ENCODE measurements at places on chromosomes 2 and 18. TPM values are rescaled to one million over a fixed set of nuclear protein-coding genes. Genes with fewer than 3 reads are reported as not detected.

GRCh38 chr2:159616286-159616701, at the start of gene BAZ2B:
Gene BAZ2B, minus strand, starts transcription at chr2:159616548. Its CDS starts 137,829 bp downstream, at chr2:159478719.
- peaks cover 15% of the 10 kb centered on the region for H3K27me3 ChIP-seq
- H3K27ac ChIP-seq, result peak within 1 kb of the TSS; percentile 100
- peaks cover 9% of the 10 kb centered on the region for H3K36me3 ChIP-seq
- DNase-seq, result peak; percentile 38
- peak within 1 kb of the TSS; percentile 100 for H3K4me3 ChIP-seq

Gene CERKL
- 0.08 TPM for total RNA-seq

- no peaks in the 10 kb centered on the region for H3K4me1 ChIP-seq
- no peak overlapping the region for H3K4me3 ChIP-seq
- H3K36me3 ChIP-seq, result no peaks in the 10 kb centered on the region
Measured at GRCh38 chr2:196481324-196481697, 158.2 kb upstream of the CCDC150 start.

GRCh38 chr2:99710721-99711120, 220.9 kb upstream of the REV1 start:
- no peak overlapping the region for H3K4me3 ChIP-seq
- no peaks in the 10 kb centered on the region for H3K27me3 ChIP-seq
- no peaks in the 10 kb centered on the region for H3K36me3 ChIP-seq

DNA sequence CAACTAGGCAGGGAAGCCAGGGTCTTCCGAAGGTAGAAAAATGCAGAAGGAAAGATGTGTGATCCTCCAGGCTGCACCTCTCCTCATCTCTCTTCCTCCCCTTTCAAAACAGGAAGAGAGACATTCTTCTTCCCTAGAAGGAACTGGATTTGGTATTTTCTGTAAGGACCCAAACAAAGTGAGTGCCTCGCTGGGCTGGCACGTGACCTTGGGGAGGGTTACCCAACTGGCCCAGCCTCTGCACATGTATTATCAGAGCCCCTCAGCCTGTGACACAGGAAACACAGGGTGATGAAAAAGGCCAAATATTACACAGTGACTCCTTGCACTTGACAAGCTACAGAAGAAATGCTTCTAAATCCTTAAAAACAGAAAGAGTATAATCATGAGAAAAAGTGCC, 2.3 kb downstream of the HJURP start:
- peaks cover 4% of the 10 kb centered on the region for H3K36me3 ChIP-seq
- peak overlapping the region; percentile 89 for H3K27ac ChIP-seq
- H3K4me1 ChIP-seq, result peaks cover 28% of the 10 kb centered on the region
- H3K27me3 ChIP-seq, result peaks cover 3% of the 10 kb centered on the region

DNA sequence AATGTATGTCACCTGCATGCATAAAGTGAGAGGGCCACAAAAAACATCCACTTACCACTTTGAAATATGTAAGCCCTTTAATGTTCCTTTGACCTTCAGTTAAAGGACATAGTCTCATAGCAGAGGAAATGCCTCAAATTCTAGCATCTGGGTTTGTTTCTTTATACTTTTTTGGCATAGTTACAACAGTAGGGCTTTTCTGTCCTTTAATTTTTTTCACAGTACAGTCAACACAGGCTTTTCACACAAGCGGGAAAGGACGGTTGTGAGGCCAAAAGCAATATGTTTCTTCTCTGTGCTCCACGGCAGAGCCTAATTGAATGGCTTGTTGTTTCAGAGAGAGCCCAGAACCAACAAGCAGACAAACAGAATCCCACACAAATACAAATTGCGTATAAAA, 57.6 kb downstream of the CRIM1 start:
- H3K4me3 ChIP-seq, result no peak overlapping the region
- peaks cover 30% of the 10 kb centered on the region for H3K36me3 ChIP-seq
- H3K4me1 ChIP-seq, result peaks cover 87% of the 10 kb centered on the region
- H3K27ac ChIP-seq, result no peak overlapping the region

- peaks cover 2% of the 10 kb centered on the region for H3K4me1 ChIP-seq
- H3K27ac ChIP-seq, result no peak overlapping the region
- no peaks in the 10 kb centered on the region for H3K27me3 ChIP-seq
- no peak overlapping the region for H3K4me3 ChIP-seq
- no peaks in the 10 kb centered on the region for H3K36me3 ChIP-seq
Measured at GRCh38 chr2:8252997-8253694, 428.7 kb upstream of the ID2 start.

Gene IL37
- total RNA-seq, result not detected

- peaks cover 19% of the 10 kb centered on the region for H3K27me3 ChIP-seq
- DNase-seq, result no peak
- peak overlapping the region; percentile 42 for H3K27ac ChIP-seq
- peak overlapping the region; percentile 88 for H3K4me3 ChIP-seq
- H3K4me1 ChIP-seq, result peaks cover 18% of the 10 kb centered on the region
Measured at GRCh38 chr2:42045848-42046748, 1.7 kb upstream of the PKDCC start.

GRCh38 chr2:64629875-64630274, 23.8 kb downstream of the SERTAD2 start:
- peaks cover 8% of the 10 kb centered on the region for H3K4me1 ChIP-seq
- H3K36me3 ChIP-seq, result peaks cover 4% of the 10 kb centered on the region

DNA sequence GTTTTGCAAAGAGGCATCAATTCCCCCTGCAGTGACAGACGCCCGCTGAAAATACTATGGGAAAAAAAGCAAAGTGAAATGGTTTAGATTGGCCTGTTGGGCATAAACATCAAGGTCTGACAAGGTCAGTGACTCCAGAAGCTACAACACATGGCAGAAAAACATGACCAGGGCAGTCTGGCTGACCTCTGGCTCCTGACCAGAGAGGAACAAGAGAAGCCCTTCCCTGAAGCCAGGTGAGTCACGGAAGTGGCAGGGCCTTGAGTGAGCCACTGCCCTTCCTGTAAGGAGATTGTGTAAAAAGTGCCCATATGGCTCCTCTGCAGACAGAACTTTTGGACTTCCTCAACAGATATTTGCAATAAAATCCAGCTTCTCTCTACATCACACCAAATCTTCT, 72.0 kb downstream of the DNER start:
- no peak overlapping the region for H3K4me3 ChIP-seq
- H3K27me3 ChIP-seq, result no peaks in the 10 kb centered on the region
- no peaks in the 10 kb centered on the region for H3K36me3 ChIP-seq

GRCh38 chr2:149409506-149409905, 79.1 kb downstream of the LYPD6 start:
- peaks cover 6% of the 10 kb centered on the region for H3K27me3 ChIP-seq
- H3K4me1 ChIP-seq, result no peaks in the 10 kb centered on the region
- H3K27ac ChIP-seq, result no peak overlapping the region
- no peak for DNase-seq
- H3K36me3 ChIP-seq, result no peaks in the 10 kb centered on the region
- no peak overlapping the region for H3K4me3 ChIP-seq

Gene DYNAP
- not detected for total RNA-seq

GRCh38 chr2:157259960-157260359, 2.5 kb downstream of the GALNT5 start:
- H3K4me3 ChIP-seq, result no peak overlapping the region
- H3K27ac ChIP-seq, result no peak overlapping the region
- H3K36me3 ChIP-seq, result no peaks in the 10 kb centered on the region
- DNase-seq, result no peak
- H3K4me1 ChIP-seq, result peaks cover 12% of the 10 kb centered on the region

Gene GREB1
- total RNA-seq, result 35.9 TPM

GRCh38 chr2:64317707-64318475, 136.1 kb upstream of the LGALSL start:
- H3K36me3 ChIP-seq, result no peaks in the 10 kb centered on the region
- peaks cover 4% of the 10 kb centered on the region for H3K4me1 ChIP-seq
- H3K4me3 ChIP-seq, result no peak overlapping the region
- peaks cover 3% of the 10 kb centered on the region for H3K27me3 ChIP-seq

DNA sequence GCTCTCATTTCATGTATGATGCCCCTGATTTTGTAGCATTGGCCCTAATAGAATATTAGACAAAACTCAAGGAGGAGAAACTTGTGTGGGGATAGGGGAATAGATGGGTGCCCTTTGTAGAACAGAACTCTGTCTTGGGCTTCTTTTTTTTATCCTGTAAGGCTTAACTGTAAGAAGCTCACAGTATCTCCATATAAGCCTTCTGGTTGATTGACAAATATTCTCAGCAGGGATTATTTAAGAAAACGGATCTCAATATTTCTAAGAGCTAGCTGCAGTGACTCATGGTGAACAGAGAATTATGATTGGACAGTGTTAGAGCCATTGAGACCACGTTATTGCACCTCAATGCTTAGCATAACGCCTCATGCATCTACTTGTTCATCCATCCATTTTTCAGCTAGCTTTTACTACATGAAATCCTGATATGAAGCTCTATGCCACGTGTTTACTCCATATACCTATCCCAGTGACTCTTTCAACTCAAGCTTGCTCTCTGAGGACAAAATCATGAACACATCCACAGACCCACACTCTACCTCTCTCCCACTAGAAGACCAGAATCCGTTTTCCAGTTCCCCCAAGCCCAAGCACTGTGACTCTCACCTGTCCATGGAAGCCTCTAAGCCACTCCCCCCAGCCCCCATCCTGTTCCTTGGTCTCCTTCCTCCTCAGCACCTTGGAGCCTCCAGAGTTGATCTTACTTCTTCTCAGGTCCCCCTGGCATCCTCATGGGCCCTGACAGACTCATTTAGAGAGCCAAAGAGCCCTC, 99.2 kb downstream of the BCL2L11 start:
- H3K27ac ChIP-seq, result no peak overlapping the region
- no peak for DNase-seq
- H3K36me3 ChIP-seq, result peaks cover 9% of the 10 kb centered on the region
- H3K4me1 ChIP-seq, result no peaks in the 10 kb centered on the region
- H3K27me3 ChIP-seq, result peaks cover 4% of the 10 kb centered on the region

DNA sequence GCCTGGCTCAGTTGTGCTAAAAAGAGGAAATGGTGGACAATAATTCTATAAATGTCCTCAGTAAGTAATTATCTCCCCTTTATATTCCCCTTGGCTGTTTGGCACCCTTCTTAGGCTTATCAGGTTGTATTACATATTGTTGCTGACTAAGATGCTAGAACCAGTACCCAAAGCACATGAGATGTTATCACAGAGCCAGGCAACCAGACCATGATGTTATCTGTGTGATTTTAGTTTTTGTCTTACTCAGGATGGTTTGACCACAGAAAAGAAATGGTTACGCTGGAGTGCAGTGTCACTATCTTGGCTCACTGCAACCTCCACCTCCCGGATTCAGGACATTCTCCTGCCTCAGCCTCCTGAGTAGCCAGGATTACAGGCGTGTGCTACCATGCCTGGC, 15.2 kb downstream of the R3HDM1 start:
- H3K4me3 ChIP-seq, result no peak overlapping the region
- H3K27me3 ChIP-seq, result no peaks in the 10 kb centered on the region
- H3K27ac ChIP-seq, result no peak overlapping the region
- no peak for DNase-seq

DNA sequence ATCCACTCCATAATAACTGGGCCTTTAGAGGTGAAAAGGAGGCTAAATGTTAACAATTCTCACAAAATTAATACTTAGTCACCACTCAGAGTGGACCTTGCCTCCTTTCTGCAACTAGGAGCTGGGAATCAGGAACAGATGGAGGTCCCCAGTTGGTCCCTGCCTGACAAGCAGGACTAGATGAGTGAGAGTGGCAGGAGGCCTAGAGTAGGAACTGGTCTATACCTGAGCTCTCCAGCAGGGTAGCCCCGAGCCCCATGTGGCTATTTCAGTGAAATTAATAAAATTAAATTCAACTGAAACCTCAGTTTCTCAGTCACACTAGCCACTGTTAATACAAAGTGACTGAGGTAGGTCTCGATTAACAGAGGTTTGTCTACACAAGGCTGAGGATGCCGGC, 150.5 kb downstream of the MYO5B start:
- no peaks in the 10 kb centered on the region for H3K4me1 ChIP-seq
- no peaks in the 10 kb centered on the region for H3K36me3 ChIP-seq
- H3K27ac ChIP-seq, result no peak overlapping the region
- no peak overlapping the region for H3K4me3 ChIP-seq
- DNase-seq, result no peak
- H3K27me3 ChIP-seq, result peaks cover 2% of the 10 kb centered on the region

GRCh38 chr2:230335461-230335863, 8.5 kb downstream of the SP140L start:
- no peaks in the 10 kb centered on the region for H3K36me3 ChIP-seq
- no peaks in the 10 kb centered on the region for H3K27me3 ChIP-seq
- H3K4me1 ChIP-seq, result no peaks in the 10 kb centered on the region
- no peak overlapping the region for H3K4me3 ChIP-seq
- no peak for DNase-seq

DNA sequence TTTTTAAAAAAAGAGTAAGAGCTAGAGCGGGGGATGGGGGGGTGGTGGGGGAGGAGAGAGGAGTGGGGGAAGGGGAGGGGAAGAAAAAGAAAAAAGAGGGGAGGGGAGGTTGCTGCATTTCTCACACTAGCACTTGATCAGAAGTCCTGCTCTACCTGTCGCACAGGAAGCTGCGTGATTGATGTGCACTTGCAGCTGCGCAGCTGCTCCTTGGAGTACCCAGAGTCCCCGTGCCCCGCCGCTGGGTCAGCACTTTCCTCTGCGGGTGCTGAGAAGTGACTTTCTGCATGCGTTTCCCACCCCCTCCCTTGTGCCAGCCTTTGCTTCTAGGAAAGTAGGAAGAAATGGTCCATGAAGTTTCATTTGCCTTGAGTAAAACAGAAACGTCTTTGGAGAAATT, 297.3 kb downstream of the ETAA1 start:
- no peak overlapping the region for H3K4me3 ChIP-seq
- H3K4me1 ChIP-seq, result peaks cover 27% of the 10 kb centered on the region
- H3K27me3 ChIP-seq, result no peaks in the 10 kb centered on the region
- H3K36me3 ChIP-seq, result no peaks in the 10 kb centered on the region

- peaks cover 8% of the 10 kb centered on the region for H3K27me3 ChIP-seq
- peaks cover 40% of the 10 kb centered on the region for H3K36me3 ChIP-seq
- peaks cover 25% of the 10 kb centered on the region for H3K4me1 ChIP-seq
- no peak overlapping the region for H3K27ac ChIP-seq
- no peak for DNase-seq
Measured at GRCh38 chr2:1687254-1687653, 57.1 kb downstream of the PXDN start.

DNA sequence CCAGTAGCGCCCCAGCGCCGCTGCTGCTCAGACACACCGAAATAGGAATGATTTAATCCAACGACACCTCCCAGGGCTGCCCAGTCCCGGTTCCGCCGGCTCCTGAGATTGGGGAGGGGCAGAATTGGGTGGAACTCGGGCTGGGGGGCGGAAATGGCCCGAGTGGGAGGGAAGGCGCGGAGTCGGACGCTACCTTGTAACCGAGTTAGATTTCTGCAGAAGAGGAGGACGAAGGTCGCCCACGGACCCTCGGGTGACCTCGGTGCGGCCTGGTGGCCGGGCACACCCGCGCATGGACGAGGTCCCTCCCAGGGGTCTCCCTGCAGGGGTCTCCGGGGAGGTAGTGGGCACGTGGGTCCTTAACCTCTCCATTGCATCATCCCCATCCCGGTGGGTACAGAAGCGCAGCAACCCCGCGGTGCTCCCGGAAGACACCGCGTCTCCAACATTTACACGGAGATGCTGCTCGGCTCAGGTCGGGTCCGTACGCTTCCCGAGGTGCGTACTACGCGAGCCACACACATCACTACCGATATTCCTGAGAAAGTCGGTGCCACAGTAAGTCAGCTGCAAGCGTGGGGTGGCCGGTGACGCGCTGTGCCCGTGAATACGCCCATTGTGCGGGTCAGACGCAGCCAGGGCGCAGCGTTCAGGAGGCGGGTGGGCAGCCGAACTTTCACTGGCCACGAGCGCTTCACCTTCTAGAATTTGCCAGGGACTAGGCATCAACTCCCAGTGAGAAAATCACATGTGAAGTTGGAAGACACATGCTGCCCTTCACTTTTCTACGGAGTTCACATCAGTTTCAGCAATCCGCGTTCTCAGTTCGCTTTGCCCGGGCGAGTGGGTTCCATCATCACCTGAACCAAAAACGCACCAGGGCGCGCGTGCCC, 3.0 kb downstream of the ZNF516 start:
- DNase-seq, result peak; percentile 34
- H3K27me3 ChIP-seq, result peaks cover 34% of the 10 kb centered on the region
- peaks cover 39% of the 10 kb centered on the region for H3K4me1 ChIP-seq
- peak overlapping the region; percentile 97 for H3K27ac ChIP-seq
- peaks cover 10% of the 10 kb centered on the region for H3K36me3 ChIP-seq

Gene GPR39
- total RNA-seq, result 0.62 TPM

Gene INHBB
- total RNA-seq, result 4.7 TPM

Gene MBP
- total RNA-seq, result 9.7 TPM

Measured in endothelial cell (in vitro differentiated cells).